ENCODE measurements at places on chromosomes 6 and 20.

DNA sequence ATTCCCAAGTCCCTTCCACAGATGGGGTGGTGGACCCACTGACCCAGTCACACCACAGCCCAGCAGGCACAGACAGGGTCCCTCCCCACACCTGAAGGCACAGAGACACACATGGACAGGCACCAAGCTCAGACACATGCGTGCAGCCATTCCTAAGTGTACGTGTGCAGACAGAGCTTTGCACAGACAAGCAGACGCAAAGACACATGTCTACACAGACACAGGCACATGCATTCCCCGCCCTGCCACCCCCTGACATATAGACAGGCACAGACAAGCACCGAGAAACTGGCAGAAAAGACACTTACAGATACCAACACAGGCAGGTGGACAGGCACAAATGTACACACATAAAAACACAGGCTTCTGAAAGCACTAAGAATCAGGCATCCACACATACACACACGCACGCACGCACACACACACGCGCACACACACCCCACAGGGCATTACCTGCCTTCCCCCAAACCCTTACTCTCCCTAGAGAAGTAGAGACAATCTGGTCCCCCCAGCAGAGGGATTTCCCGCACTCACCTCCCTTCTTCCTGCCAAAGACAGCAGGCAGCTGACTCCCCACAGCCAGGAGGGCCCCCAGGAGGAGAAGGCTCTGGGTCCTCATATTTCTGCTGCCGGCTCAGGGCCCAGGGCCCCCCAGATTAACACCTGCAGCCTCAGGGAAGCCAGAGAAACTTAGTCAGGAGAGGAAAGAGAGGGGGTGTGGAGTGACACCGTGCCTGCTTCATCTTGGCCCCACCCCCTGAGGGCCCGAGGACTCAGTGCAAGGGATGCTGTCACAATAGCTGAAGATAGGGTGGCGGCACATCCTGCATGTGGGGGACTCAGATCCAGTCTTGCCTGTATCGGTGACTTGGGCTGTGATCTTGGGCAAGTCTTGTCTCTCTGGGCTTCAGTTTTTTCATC is at the start of gene WFDC5:
TSS of gene WFDC5 (minus strand) at position 710 of the 921 bp plus-strand sequence. CDS start at position 619, 91 bp downstream.
- DNase-seq: no peak

GRCh38 chr6:11734861-11735613 is 43.6 kb downstream of the ADTRP start:
- no peak for DNase-seq

DNA sequence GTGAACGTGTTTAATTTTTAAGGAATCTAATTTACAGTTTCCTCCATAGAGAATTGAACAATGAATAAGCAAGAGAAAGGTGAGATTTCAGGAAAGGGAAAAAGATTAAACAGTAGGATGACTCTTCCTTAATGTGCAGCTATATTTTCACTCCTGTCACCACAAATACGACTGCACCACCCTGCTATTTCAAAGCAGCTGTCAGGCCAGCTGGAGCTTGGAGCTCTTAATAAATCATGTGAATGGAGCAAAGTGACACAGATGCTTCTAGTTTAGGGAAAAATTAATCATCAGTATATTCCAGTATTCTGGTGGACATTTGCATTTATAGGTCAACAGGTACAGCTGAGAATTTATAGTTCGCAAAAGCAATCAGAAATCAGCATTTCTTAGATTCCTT is 56.5 kb upstream of the PKIB start:
- DNase-seq: no peak

- DNase-seq: no peak
Measured at GRCh38 chr6:94902974-94903628, 674.2 kb upstream of the MANEA start.

DNA sequence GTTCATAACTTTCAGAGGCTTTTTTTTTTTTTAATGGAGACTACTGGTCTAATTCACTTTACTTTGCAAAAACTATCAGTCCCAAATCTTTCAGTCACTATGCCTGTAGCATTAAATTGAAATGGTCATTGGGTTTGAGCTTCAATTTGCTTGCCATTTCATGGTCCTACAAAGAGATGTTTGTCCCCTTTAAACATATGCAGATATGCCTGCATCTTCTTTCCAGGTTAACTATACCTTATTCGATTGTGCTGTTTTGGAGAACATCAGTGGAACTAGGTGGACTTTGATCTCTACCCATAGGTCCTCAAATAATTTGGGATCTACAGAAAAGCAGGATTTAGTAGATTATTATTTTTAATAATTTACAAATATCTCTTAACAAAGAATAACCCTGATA is 4.6 kb downstream of the POU3F2 start:
- DNase-seq: no peak

GRCh38 chr20:57089699-57090144 is 176.7 kb downstream of the BMP7 start:
- DNase-seq: peak; percentile 65

GRCh38 chr20:24965065-24965919 is 16.2 kb downstream of the CST7 start:
- no peak for DNase-seq

GRCh38 chr20:45857882-45858216 is 435 bp downstream of the ZSWIM3 start:
- DNase-seq: no peak

DNA sequence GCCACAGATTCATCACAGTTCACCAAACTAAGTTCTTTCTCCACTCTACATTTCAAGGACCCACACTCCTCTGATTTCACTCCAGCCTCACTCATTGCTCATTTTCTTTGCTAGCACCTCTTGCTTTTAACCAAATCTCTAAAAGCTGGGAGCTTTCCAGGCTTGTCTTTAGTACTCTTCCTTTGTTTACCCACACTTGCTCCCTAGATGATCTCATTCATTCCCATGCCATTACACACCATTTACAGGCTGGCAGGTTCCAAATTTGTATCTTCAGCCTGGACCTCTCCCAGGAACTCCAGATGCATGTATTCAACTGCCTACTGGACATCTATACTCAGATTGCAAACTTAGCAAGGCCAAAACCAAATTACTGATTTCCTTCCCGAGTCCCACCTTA is 5.3 kb upstream of the GUCA1B start:
- no peak for DNase-seq

DNA sequence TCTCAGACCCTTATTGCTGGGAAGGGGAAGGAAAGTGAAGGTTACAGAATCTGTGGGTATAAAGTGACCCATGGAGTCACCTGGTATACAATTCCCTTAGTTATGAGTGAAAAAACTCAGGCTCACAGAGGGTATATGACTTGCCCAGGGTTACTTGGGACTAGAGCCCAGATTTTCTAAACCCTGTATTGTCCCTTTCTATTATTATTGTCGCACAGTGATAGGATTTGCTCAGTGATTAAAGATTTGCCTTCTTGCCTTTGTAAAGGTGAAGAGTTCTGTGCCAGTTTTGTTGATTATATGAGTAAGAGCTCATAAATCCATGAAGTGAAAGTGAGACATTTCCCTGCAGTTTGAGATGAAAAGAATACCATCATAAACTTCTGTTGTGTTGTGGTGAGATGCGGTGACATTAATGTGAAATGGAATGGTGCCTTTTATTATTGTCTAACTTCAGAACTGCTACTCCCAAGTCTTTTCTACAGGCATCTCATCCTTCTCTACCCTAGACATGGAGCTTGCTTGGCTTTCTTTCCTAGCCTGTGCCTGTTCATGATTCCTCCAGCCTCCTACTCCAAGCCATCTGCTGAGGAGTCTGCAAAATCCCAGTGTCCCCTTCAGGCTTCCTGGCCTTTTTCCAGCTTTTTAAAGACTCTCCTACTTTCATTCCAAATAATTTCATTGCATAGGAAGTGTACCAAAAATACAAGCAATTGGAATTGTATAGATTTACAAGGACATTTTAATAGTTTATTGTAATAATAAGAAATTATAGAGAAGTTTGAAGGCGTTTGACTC is 33.5 kb upstream of the ADIG start:
- no peak for DNase-seq

DNA sequence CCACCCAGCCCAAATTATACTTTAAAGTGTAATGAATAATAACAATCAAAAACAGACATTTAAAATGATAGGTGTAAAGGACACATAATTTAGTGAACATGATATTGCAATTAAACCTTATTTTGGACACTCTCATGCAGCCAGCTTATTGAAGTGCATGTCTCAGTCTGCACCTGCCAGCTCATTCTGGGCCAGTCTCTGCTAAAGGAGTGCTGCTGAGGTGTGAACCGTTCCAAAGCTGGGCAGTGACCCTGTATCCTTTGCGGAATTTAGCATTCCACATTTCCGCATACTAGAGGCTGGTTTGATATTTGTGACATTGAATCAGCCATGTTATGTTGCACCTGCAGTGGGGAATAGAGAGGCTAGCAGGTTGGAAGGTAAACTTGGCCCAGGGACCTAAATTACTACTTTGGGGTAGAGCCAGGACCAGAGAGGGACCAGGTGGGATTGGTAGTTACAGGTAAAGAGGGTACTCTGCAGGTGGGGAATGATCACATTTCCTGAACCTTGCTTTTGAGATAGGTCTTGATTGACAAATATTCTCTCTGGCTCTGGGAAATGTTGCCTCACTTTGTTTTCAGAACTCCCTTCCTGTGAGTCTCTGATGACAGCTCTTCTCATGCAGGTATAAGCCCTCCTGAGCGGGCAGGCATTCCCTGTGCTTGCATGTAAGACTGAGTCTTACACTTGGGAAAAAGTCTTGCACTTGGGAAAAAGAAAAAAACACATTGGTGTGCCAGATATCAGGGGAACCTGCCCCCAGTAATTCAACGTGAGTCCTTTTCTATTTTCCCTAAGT is 26.2 kb downstream of the TULP4 start:
- no peak for DNase-seq

- no peak for DNase-seq
Measured at GRCh38 chr6:105024803-105025202, 67.9 kb downstream of the LIN28B start.

DNA sequence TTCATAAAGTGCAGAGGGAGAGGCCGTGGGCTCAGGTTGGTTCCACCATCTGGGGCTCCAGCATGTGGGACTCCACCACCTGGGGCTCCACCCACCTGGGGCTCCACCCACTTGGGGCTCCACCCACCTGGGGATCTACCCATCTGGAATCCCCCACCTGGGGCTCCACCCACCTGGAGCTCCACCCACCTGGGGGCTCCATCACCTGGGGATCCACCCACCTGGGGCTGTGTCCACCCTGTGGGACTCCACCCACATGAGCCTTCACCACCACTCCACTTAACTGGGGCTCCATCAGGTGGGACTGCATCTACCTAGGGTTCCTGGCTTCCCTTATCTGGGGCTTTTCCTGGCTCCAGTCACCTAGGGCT is 226.0 kb upstream of the CDYL start:
- DNase-seq: no peak

DNA sequence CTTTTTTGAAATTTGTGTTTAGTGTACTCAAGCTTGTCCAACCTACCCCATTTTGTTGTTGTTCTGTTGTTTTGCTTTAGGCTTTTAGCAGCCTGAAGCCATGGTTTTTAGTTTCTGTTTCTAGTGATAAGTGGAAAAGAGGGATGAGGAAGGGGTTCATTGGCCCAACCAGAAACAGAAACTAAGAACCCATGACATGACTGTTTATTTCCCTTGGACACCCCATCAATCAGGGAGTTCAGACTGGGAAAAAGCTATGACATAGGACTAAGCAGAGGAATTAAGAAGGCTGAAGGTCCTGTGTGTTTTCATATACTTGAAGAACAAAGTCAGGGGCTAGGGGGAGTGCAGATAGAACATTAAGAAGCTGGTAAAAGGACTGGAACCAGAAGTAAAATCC is 194.5 kb upstream of the THEMIS start:
- DNase-seq: no peak

DNA sequence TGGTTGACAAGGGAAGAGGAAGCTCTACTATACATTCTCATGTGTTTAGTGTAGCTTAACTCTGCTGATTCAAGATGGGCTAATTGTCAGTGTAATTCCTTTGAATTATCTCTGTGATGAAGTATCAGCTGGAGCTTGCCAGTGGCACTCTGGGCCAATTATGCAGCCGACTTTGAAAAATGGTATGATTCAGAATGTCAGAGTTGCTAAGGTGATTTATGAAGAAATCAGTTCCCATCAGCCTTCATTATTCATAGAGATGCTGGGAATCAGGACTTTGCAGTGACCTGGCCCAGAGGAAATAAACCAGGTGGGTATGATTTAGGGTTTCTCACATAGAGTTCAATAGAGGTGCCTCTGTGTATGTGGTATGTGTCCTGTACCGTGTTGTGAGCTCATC is 33.4 kb downstream of the KCNS1 start:
- no peak for DNase-seq

GRCh38 chr20:60695226-60696000 is 556.6 kb upstream of the CDH4 start:
- DNase-seq: no peak

DNA sequence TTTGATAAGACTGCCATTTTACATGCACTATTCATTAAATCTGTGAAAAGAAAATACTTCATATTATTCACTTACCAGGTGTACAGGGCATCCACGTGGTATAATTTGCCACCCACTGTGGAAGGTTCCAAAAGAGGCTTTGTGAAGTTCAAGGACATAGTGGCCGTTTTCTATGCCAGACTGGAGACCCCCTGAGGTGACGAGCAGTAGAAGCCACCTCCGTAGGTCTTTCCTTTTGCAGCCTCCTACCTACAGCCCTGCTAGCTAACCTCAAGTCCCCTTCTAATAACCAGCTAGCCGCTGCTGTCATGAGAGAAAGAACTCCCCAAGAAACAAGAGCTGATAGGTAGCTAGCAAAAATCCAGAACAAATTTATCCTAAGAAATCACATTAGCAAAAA is 110.5 kb downstream of the ARHGAP18 start:
- no peak for DNase-seq

DNA sequence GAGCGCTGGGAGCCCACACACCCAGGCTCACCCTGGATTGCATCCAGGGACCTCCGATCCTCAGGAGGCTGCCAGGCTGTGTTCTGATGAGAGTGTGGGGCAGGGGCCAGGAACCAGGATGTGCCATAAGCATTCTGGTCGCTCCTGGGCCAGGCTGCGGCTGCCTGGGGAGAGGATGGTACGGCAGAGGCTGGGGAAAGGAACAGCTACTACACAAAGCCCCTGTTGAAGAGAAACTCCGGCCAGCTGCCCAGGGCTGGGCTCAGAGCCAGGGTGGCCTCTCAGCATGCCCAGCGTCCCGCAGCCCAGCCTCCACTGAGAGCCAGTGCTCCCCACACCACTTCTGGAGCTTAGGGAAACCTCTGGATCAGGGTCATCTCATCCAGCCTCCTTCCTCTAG is 21.7 kb upstream of the OCSTAMP start:
- peak; percentile 85 for DNase-seq

DNA sequence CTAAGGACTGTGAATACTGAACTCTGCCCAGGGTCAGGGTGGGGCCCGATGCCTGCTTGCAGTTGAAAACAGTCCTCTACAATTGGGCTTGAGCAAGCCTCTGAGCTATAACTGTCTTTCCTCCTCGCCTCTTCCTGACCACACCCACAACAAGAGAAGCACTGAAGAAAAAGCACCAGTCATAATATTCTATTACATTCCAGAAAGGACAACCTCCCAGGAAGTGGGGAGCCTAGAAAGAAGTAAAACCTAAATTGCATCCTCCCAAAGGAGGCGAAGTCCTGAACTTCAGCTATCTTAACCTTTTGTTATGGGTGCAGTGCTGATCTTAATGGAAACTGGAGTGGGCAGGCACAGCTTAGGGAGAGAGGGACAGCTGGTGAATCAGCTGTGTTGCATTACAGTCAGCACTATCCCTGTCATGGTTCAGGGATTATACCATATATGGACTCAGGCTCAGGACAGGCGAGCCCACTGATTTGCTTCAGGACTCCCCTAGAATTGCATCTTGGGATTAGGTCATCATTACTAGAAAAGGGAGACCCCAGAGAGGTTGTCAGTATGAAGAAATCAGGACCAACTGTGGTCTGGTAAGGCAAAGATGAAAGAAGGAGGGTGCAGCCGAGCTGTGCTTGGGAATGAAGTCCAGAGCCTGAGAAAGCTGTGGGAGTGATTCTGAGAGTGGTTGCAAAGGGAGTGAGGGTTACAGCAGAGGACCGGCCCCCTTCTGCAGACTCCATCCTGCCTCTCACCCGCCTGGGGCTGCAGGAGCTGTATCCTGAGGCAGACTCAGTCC is 18.3 kb upstream of the TRAM2 start:
- no peak for DNase-seq
